ENCODE measurements at places on chromosomes 11 and 22.

DNA sequence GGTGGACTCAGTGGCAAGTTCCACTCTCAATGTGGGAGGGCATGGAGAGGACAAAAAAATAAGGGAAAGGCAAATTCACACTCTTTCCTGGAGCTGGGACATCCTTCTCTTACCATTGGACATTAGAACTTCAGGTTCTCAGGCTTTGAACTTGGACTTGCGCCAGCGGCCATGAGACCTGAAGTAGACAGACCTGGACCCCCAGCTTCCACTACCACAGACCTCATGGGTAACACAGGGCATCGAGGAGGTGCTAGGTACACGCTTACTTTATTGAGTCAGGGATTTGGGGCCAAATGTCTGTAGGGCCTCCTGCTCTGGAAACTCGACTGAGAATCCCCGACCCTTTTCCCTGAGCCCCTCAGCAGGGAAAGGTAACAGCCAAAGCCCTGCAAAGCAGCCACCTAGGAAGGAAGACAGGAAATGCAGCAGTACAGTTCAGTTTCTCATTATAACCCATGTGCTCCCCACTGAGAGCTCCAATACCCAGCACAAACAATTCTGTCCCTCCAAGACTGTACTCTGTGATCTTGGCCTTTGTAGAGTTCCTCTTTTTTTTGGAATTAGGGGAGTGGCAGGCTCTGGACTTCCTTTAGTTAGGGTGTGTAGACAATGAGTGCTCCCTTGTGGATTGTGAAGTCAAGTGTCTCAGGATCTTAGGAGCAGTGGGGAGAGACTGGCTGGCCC lies 5.7 kb downstream of the CHRNA10 start:
- DNase-seq: no peak

GRCh38 chr22:35558031-35558430 lies 17.4 kb downstream of the RASD2 start:
- no peak for DNase-seq

GRCh38 chr11:47499614-47500013 lies 50.7 kb upstream of the RAPSN start:
- DNase-seq: no peak

GRCh38 chr22:48662476-48663135 lies 1165.1 kb downstream of the BRD1 start:
- DNase-seq: no peak

DNA sequence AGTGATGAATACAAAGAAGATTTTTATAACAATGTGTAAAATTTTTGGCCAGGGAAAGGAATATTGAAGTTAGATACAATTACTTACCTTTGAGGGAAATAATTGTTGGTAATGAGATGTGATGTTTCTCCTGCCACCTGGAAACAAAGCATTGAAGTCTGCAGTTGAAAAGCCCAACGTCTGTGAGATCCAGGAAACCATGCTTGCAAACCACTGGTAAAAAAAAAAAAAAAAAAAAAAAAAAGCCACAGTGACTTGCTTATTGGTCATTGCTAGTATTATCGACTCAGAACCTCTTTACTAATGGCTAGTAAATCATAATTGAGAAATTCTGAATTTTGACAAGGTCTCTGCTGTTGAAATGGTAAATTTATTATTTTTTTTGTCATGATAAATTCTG lies 5.3 kb downstream of the BIRC3 start:
- DNase-seq: no peak

- DNase-seq: peak; percentile 50
These were observed 13.9 kb downstream of the DUSP8 start for GRCh38 chr11:1557904-1558774.

DNA sequence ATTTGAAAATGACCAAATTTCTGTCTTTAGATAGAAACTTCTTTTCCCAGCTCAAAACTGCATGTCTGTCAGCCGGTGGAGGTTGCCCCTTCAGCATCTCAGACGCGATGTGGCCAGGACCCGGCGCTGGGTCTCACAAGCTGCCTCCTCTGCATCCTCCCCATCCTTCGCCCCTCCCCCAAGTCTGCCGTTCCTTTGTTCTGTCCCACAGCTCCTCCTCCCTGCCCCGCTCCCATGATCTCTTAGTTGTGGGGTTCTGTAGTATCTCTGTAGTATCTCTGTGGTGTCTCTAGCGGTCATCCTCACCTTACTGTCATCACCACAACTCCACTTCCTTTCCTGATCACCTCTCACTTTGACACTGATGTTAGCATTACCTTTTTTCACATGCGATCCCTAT lies 49.9 kb downstream of the TRAF6 start:
- DNase-seq: no peak

Data from choroid plexus epithelial cell (primary cell).